DMS79 treated with DMSO at 0.1 percent for 48 hours (cell line): ENCODE measurements at places on chromosomes 4 and X.

DNA sequence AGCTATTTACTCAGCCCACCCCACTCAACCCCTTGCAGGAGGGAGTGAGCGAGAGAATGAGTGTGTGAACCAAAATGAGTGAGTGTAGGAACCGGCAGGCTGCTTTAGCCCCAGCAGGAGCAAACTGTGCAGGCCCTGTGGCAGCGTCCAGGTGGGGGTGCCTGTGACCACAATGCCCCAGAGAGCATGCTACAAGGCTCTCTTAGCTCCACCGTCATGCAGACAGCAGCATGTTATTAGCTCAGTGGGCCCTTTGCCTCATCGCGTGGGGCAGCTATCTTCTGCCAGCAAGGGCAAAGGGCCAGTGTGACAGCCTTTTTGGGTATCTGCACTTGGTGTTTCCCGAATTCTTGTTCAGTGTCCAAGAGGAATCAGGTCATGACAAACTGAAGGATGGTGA, 271.3 kb downstream of the GPM6A start:
- DNase-seq: no peak

GRCh38 chr4:111475001-111475400, 670.3 kb upstream of the FAM241A start:
- DNase-seq: no peak

- DNase-seq: no peak
Observed at GRCh38 chr4:42331914-42332368, 65.3 kb upstream of the SHISA3 start.

GRCh38 chrX:130395341-130395740, 6.4 kb upstream of the RBMX2 start:
- DNase-seq: no peak

DNA sequence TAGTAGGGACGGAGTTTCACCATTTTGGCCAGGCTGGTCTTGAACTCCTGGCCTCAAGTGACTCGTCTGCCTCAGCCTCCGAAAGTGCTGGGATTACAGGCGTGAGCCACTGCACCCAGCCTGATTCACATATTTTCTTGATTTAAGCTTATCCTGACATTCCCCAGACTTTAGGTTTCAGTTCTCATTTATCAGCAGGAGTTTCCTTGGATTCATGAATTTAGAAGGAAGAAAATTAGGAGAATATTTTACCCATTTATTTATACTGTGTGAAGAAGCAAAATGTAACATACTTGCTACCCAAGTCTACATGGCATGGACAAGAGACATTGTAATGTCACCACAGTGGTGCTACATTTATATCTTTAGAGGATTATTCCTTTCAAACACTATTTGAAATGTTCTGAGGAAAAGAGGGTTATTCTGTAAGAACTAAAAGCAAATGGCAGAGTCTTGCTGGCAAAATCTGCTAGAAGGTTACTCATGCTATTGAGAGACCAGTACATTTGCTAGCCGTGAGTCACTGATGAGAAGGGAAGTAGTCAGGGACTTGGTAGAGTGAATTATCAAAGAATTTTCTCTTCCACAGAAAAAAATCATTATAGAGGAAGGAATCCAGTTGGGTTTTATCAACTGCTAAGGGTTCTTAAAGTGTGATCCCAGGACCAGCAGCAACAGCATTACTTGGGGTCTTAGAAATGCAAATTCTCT, 26.1 kb upstream of the CFAP299 start:
- DNase-seq: no peak

DNA sequence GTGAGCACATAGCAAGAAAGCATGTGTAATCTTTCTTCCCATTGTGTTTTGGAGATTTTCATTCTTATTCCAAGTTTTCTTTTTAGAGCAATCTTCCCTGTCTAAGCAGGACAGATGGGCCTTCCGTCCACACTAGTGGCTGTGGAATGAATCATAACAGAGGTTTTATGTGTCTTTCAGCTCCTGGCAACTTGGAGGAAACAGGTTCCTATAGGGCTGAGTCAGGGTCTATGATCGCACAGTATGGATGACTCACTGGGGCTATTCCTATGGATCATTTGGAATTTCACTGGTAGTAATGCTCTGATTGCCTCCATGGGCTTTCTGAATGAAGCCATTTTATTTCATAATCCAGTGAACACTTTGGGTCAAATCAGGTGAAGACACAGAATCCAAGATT, 51.8 kb upstream of the CBLL2 start:
- no peak for DNase-seq

DNA sequence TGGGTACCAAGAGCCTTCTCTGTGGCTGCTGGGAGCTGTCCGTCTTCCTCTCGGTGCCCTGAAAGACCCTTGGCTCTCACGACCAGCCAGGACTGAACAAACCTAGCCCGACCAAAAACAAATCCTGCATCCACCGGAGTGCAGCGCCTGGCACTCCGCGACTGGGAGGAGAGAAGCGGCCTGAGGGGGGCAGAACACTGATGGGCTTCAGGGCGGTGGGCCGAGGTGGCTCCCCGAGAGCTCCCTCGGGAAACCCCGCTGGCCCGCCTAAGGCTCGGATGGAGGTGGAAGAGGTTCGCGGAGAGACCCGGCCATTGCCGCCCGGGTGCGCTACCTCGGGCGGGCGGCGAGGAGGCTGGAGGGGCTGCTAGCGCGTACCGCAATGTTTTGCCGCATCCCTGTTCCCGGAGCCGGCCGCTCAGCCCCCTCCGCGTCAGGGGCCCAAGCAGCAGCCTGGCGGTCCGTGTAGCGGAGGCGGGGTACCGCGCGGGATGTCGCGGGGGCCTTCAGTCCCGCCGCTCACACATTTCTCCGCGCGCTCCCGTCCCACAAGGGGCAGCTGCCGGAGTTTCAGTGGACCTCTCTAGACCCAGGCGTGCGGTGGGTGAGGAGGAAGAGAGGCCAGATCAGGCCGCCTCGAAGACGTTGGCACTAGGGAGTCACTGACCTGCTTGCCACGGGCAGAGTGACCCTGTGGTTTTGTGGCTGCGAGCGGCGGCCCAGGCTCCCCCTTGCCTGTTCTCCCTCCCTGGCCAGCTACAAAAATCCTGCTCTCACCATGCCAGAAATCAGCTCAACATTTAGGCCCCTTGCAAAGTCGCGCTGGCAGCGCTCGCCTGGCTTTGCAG, 2.2 kb downstream of the SLITRK4 start:
- no peak for DNase-seq

DNA sequence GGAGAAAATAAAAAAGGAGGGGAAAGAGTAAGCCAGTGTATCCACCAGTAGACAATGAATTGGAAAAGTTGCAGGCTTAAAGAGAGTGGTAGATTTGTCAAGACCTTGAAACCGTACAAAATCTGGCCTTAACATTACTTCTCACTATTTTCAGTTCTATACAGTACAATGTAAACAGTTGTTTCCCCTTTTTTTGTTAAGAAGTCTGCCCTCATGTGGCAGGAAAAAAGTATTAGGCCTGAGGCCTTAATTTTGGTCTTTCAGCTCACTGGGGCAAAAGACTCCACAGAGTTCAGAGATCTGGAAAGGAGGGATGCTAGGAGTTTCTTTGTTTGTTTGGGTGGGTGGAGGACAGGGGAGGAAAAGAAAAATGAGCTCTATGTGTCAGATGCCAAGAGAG, 92.8 kb upstream of the CCDC160 start:
- DNase-seq: no peak

DNA sequence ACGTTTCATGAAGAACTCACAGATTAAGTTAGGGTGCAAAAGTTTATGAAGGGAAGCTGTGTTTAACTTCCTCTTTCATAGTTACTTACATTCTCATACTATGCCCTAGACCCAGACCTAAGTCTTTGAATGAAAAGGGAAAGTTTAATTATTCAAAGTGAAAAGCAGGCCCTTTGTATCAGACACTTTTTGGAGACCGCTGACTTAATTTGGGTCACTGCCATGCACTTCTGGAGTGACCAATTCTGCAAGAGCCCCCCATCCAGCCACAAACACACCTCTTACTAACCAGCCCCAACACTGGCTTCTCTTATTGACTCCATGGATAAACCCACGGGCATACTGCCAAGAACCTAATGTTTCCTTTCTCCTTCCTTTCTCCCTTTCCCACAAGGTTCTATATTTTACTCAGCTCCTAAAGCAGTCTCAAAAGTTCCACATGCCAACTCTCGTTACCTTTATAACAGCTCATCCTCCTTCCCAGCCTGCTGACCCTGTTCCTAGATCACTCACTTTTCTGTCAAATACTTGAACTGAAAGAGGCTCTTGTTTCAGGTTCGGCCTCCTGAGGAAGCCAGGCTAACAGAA, 34.5 kb downstream of the ABCE1 start:
- DNase-seq: no peak

- DNase-seq: no peak
Observed at GRCh38 chrX:3143043-3143799, 102.0 kb downstream of the ARSF start.

DNA sequence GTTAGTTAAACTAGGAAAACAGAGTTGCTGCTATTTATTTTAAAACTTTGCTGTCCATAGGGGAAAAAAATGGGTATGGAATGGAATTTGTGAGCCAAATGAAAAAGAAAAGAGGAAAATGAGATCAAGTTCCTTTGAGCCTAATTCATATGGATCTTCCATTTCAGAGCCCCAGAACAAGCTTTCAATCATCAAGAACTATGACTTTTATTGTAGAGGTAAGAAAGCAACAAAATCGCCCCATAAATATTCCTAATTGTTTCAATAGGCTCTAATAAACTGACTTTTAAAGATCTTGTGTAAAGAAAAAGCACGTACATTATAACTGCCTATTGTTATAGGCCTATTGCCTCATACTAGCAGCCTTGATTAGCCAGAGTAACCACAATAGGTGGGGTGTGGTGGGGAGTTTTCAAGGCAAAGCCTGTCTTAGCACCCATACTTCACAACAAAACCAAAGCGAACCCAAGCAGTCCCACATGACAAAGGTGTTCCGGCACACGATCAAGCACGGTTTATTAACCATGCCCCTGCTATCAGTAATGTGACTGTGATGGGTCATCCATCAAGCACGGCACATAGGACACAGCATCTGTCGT, 44.4 kb downstream of the RBM47 start:
- DNase-seq: no peak

DNA sequence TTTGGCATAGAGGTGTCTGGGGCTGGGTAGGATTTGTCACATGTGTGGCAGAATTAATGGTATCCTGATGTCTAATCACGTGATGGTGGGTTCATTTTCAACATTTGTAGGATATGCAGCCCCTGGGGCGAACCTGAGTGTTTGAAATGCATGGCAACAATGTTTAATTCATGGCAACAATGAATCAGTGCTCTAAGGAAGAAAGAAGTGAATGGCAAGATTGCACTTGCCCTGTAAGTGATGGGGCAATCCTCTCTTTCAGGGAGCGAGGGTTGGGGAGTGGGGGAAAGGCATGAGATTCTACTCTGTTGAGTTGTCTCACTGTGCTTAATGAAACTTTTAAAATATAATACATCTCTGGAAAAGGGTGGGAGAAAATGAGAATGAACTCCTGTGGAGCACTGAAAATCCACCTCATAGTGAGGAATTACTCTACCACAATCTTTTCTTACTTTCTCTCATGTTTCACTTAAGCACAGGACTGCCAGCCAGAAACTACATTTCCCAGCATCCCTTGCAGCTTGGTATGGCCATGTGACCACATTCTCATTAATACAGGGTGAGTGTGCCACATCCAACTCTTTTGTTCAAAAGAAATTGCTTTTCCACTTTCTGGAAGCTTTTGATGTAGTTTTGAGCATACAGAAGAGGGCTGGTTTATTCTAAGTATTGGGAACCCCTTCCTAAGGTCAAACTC, 64.0 kb upstream of the PGM2 start:
- no peak for DNase-seq

DNA sequence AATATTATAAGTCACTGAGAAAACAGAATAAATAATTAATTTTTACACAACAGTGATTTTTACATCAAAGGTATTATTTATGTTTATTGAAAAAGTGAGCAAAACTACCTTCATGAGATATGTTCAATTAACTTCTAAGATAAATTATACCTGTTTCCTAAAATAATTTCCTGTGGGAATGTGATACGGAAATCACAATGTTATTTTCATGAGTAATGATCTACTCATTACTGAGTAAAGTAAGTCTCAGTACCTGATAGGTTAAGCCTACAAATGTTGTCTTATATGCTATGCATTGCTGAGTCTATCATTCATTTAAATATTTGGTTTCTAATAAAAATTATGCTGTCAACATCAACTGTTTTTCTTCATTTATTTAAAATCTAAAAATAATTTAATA, 324.0 kb downstream of the STPG2 start:
- DNase-seq: no peak

DNA sequence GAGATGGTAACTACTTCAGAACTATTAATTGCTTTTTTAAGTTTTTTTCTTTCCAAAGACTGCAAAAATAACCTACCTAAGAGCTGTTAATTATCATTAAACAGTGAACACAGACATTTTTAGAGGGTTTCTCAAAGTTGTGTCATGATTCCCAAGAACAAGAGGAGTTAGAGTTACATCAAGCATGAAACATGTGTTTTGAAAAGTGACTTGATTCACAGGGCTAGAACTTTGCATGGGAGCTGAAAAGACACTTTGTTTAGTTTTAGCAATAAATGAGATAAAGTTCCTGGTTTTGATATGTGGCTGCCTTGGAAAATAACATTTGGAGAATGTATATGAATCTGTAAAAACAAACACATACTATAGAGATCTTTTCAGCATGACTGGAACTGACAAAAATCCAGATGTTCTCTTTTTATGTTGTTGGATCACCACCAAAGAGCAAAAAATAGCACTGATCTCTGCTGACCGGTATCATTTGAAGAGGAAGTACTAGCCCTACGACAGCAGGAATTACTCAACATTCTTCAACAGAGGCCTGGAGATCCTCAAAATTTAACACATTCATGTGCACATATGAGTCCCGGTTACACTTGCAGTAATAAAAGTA, 173.0 kb upstream of the PCDH18 start:
- no peak for DNase-seq

DNA sequence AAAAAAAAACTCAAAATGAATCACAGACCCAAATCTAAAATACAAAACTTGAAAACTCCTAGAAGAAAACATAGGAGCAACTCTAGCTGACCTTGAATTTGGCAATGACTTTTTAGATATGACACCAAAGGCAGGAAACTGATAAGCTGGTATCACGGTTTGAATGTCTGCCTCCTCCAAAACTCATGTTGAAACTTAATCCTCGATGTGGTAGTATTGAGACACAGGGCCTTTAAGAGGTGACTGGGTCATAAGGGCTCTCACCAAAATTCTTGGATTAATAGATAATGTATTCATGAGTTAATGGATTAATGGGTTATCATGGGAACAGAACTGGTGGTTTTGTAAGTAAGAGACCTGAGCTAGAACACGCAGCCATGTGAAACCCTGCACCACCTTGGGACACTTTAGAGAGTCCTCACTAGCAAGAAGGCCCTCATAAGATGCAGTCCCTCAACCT, 40.5 kb downstream of the FRYL start:
- DNase-seq: no peak

DNA sequence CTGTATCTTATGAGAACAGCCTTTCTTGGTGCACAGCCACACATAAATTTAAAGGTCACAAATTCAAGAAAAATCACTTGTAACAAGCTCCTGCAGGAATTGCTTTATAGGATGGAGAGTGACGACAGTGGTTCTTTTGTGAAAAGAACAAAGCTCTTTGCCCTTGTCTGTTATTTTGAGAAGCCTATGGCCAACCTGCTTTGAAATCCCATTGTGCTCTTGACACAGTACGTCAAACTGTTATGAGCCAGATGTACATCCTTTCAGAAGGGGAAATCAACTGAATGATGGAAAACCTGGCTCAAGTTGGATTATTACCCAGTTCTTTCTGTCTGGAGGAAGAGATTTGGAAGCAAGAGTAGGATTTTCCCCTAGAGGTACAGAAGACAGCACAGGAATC, 1454.2 kb downstream of the ARAP2 start:
- DNase-seq: no peak
